ENCODE measurements at places on chromosomes 16 and 17. TPM values are rescaled to one million over a fixed set of nuclear protein-coding genes. Genes with fewer than 3 reads are reported as not detected.

GRCh38 chr17:49061524-49061943 lies 64.3 kb downstream of the IGF2BP1 start:
- DNase-seq: no peak

PPP1R1B gene
- total RNA-seq: 21.1 TPM

COX6A2 gene
- not detected for total RNA-seq

DNA sequence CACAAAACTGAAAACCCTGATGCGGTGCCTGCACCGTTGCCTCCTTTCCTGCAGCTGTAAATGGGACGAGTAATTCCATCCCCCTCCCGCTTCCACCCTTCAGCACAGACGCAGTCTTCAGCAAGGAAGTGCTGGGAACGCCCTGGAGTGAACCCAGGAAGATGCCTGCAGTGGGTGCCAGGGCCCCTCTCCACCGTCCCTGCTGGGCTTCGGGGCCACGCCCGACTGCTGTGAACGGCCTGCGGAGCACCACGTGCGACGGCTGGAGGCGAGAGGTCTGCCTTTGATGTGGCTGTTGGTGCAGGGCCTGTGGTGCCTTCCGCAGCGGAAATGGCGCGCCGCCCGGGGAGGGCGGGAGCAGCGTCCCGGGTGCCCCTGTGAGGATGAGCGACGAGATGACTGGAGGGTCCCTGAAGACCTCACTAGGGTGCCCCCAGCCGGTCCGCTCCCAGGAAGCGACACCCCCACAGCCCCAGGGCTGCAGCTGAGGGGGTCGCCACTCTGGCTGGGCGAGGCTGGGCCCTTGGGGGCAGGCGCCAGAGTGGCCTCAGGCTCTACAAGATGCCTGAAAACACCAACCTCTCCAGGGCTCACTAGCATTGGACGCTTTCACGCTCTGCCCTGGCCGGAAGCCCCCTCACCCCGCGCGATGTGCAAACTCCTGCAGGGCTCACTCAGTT lies 749 bp upstream of the MC1R start:
- peak; percentile 83 for DNase-seq

- DNase-seq: peak; percentile 7
Measured at GRCh38 chr16:65648101-65648500, 526.2 kb upstream of the CDH11 start.

DNA sequence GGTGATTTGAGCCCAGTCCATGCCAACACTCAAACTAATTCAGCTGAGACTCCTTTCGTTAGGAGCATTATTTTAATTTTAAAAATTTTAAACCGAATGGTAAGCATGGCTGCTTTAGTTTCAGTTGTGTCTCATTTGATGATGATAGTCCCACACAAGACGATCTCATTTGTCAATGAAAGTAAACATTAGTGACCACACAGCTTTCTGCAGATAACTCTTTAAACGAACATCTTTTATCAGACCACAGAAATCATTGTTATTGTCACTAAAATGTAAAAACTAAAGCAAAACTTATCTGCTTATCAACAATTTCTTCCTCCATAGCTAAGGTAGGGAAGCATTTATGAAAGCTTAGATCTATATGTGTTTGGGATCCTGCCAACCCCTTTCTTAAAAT lies 382.2 kb downstream of the ZFHX3 start:
- no peak for DNase-seq

DNA sequence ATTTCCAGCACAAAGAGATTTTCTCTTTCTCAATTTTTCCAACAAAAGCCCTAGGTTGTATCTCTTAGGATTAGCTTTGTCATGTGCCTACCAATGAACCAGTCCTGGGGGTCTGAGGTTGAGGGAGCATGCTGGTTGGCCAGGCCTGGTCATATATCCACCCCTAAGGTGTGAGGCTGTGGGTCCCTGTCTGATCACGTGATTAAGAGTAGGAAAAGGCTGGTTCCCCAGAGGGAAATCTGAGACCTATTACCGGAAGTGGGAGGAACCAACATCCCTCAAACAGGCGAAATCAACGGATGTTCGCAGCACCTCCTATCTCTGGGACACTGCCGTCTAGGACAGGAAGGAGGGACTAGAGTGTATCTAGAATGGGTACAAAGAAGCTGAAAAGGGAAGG lies 185.7 kb upstream of the IRX5 start:
- DNase-seq: no peak

EFNB3 gene
- total RNA-seq: 14.1 TPM

- peak; percentile 46 for DNase-seq
Measured at GRCh38 chr16:66274335-66275110, 92.0 kb upstream of the CDH5 start.

- no peak for DNase-seq
Measured at GRCh38 chr16:4208341-4208751, 33.5 kb downstream of the SRL start.

GRCh38 chr17:28811651-28812090 lies 30.9 kb downstream of the FAM222B start:
- DNase-seq: peak; percentile 71

ACSM2A gene
- not detected for total RNA-seq

ABHD15 gene
- total RNA-seq: 1.1 TPM

GRCh38 chr17:37818689-37819088 lies 73.8 kb upstream of the HNF1B start:
- peak; percentile 67 for DNase-seq

TBX21 gene
- not detected for total RNA-seq

GRCh38 chr16:89147085-89147817 lies 24.3 kb upstream of the CDH15 start:
- no peak for DNase-seq

KRT20 gene
- not detected for total RNA-seq

- DNase-seq: peak; percentile 42
Measured at GRCh38 chr17:14736631-14737030, 435.8 kb downstream of the HS3ST3B1 start.

- no peak for DNase-seq
Measured at GRCh38 chr17:29567304-29567553, 392 bp upstream of the ABHD15 start.

- no peak for DNase-seq
Measured at GRCh38 chr17:11467639-11468038, 130.6 kb upstream of the DNAH9 start.

DNA sequence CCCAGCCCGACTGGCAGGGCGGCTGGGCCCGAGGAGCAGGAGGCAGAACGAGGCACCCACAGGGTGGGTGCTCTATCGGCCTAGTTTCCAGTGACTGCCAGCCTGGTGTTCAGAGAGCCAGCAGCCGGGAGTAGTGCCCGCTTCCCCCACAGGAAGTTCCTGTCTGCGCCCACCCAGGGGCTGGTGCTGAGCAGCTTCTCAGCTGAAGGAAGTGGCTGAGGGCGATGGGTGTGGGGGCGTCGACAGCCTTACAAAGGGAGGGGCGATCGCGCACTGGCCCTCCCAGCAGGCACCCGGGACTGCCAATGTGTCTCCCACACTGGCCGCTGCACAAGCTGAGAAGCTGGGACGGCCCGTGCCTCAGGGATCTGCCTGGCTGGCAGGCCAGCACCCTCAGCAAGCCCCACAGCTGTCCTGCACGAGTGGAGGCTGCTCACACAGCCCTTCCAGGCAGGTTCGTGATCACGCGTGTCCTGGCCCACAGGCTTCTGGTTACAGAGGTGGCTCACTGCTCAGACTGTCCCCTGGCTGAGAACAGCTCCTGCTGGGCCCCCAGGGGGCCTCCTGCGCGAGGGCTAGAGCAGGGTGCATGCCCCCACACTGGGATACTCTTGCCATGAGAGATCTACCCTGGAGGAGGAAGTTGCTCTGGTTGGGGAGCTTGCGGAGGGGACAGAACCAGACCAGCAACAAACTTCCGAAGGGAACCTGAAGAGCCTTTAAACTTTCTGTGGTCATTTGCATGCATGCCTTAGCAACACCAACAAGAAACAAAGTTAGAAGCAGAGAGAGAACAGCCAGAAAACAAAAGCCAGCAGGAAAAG lies 2.5 kb downstream of the RNF166 start:
- DNase-seq: no peak

GRCh38 chr16:63005356-63005755 lies 969.1 kb upstream of the CDH8 start:
- no peak for DNase-seq

DNA sequence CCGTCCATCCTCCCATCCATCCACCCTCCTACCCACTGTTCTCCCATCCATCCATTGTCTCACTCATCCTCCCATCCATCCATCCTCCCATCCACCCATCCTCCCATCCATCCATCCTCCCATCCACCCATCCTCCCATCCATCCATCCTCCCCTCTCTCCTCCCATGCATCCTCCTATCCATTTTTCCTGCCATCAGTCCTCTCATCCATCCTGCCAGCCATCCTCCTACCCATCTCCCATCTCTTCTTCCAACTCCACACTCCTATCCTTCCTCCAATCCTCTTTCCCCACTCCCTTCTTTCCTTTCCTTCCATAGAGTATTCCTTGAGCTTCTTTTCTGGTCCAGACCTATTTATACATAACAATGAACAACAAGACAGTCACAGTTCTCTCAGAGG lies 12.1 kb downstream of the DRC7 start:
- no peak for DNase-seq

DNA sequence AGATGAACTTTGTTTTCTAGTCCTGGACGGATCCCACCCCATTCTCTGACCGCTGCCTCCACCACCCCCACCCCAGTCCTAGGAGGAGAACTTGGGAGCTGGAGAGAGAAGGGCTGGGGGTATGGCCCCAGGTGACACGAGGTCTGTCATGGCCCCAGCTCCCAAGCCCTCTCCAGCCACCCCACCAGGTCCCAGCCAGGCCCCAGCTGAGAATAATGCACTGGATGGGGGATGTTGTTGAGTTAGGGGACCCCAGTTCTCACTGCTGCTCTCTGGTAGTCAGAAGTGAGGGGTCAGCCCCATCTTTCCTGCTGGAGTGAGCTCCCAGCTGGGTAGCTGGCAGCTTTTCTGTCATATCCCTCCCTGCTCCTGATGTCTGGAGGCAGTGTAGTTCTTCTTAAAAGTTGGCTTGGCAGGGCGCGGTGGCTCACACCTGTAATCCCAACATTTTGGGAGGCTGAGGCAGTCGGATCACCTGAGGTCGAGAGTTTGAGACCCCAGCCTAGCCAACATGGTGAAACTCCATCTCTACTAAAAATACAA lies 4.6 kb upstream of the COL1A1 start:
- no peak for DNase-seq

All from endodermal cell (in vitro differentiated cells).